Glutamatergic neuron (in vitro differentiated cells): ENCODE measurements at places on chromosomes 5 and 9.

GRCh38 chr5:50583621-50584020 lies 82.8 kb upstream of the PARP8 start:
- no peak for DNase-seq
- no peaks in the 10 kb centered on the region for H3K4me1 ChIP-seq
- H3K36me3 ChIP-seq, result no peaks in the 10 kb centered on the region
- no peak overlapping the region for H3K27ac ChIP-seq
- no peaks in the 10 kb centered on the region for H3K27me3 ChIP-seq

DNA sequence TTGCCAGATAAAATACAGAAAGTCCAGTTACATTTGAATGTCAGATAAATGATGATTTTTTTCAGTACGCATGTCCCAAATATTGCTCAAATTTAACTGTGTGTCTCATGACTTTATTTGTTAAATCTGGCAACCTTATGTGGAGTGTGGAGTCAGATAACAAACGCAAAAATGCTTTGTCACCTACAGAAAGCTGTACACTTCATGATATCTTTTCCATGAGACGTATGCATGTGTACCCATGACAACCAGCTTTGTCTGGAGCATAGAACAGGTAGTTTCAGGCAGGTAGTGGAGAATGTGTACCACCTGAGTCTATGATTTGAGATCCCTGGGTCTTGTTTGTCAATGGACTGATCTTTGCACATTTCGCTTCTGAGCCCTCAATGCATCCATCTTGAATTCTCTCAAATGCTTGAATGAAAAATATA lies 105.5 kb upstream of the CPEB4 start:
- DNase-seq, result no peak
- H3K4me3 ChIP-seq, result no peak overlapping the region
- peaks cover 11% of the 10 kb centered on the region for H3K27me3 ChIP-seq
- no peak overlapping the region for H3K27ac ChIP-seq
- peaks cover 32% of the 10 kb centered on the region for H3K4me1 ChIP-seq

DNA sequence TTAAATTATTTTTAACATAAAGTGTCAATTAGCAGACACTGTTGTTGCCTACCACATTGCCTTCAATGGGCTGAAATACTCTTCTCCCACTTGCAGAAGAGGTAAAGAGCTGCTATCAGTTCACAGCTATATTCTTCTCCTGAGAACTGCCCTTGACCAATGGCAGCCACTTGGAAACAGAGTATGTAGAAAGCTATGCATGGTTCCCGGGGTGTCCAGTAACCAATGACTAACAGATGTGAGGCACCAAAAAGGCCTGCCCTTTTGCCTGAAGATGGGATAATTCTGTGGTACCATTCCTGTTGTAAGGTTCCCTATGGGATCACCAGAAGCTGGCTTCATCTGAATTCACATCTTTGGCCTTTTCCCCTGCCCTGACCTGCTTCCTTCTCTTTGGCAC lies 181.4 kb upstream of the MAP3K1 start:
- H3K27ac ChIP-seq, result no peak overlapping the region
- H3K27me3 ChIP-seq, result peaks cover 3% of the 10 kb centered on the region
- no peak for DNase-seq
- H3K4me3 ChIP-seq, result no peak overlapping the region

GRCh38 chr9:36789886-36790285 lies 217.2 kb downstream of the MELK start:
- peaks cover under 1% of the 10 kb centered on the region for H3K36me3 ChIP-seq
- peaks cover 2% of the 10 kb centered on the region for H3K4me1 ChIP-seq
- H3K4me3 ChIP-seq, result no peak overlapping the region
- peaks cover 5% of the 10 kb centered on the region for H3K27me3 ChIP-seq
- DNase-seq, result no peak
